ENCODE measurements at places on chromosomes 3 and 15.

DNA sequence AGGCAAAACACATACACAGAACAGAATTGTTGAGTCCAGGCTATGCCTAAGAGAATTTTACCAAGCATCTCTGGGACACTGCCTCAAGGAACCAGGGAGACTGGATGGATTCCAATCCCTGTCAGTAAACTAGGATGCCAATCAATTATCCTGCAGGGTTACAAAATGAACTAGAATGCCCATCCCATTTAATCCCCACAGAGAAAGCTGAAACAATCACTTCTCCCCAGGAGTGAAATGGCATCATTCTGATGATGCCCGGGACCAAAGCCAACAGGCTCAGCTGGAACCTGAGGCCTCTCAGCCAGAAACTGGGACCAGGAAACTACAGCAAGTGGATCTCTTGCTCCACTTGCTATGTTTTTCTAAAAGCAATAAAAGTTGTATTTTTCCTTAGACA lies 130.0 kb upstream of the TJP1 start:
- DNase-seq: no peak

GRCh38 chr15:28919201-28919635 lies 33.4 kb downstream of the APBA2 start:
- DNase-seq: peak; percentile 16

DNA sequence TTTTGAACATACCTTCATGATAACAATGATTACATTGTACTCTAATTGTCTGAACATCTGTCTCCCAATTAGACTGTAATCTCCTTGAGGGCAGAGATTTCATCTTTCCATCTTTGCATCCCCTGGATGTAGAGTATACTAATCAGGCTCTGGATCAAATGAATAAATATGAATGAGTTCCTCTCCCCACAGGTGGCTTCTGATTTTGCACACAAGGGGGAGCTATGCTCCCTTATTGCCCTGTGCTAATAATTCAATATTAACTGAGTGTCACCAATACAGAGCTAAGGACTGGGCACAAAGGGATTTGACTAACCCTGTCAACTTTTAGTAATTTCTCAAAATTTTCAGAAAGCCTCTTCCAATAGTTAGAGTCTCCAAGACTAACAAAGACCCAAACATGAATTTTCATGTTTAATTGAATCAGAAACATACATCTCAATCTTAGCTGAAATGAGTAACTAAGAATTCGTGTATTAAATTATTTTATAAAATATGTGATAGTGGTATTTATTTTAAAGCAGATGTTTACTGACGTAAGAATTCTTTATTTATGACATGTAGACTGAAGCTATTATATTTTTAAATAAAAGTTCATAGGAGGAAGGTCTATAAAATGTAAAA lies 3.0 kb downstream of the DUOXA1 start:
- DNase-seq: peak; percentile 56

GRCh38 chr15:66293419-66294156 lies at the start of gene DIS3L:
Gene DIS3L, plus strand, starts transcription at chr15:66293568. Its CDS starts 29 bp downstream, at chr15:66293597.
- DNase-seq: peak; percentile 63

GRCh38 chr3:69288161-69288895 lies 97.6 kb downstream of the FRMD4B start:
- peak; percentile 16 for DNase-seq

DNA sequence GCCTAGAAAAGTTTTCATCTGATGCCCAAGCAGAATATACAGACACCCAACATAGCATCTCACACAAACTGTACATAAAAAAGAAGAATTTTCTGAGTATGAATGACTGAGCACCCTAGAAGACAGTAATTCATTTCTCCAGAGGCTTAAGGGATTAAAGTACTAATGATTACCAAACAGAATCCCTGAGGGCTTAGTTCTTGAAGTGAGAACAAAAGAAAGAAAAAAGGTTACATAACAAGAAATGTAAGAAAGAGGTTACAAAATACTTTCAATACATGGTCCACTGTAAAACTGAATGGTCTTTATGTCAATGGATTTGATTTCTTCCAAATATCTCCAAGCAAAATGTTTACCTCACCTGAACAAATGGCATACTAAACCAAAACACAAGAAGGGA lies 9.1 kb upstream of the NEK10 start:
- DNase-seq: no peak

- no peak for DNase-seq
These were observed 60.8 kb upstream of the MEF2A start for GRCh38 chr15:99504823-99505551.

DNA sequence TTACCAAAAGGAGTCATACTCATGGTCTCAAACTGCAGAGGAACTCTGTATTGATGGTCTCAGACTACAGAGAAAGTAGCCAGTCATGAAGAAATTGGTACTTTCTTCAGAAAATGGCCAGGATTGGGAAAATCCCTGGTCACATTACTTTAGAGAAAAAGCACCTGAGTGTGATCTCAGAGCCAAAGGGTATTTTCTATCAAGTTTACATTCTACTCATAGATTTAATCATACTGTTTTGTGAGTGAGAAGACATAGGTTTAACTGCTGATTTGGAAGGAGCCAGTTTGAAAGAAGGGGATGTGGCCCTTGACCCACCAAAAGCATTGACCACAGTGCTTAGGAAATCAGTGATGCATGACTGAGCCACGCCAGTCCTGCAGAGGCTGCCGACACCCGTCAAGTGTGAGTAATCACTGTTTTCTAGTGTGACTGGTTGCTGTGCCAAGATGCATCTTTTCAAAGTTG lies 203.6 kb downstream of the AKAP13 start:
- DNase-seq: peak; percentile 39

GRCh38 chr15:52295421-52296001 lies at the start of gene MYO5C:
Gene MYO5C, minus strand, starts transcription at chr15:52295804. Its CDS starts 168 bp downstream, at chr15:52295636.
- DNase-seq: no peak

GRCh38 chr3:70861855-70862254 lies 549.4 kb upstream of the MDFIC2 start:
- no peak for DNase-seq

DNA sequence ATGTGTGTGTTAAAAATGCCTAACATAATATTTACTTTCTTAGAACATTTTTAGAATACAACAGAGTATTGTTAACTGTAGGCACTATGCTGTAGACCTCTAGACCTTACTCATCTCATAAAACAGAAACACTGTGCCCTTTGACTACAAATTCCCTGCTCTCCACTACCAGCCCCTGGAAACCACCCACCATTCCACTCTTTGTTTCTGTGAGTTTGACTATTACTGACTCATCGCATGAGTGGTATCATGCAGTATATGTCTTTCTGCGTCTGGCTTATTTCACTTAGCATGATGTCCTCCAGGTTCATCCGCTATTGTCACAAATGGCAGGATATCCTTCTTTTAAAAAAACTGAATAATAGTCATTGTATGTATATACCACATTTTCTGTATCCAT lies 216.7 kb upstream of the CFAP20DC start:
- no peak for DNase-seq

GRCh38 chr3:35137612-35138011 lies 501.7 kb upstream of the ARPP21 start:
- no peak for DNase-seq
